ENCODE measurements at places on chromosomes 2 and 18. TPM values are rescaled to one million over a fixed set of nuclear protein-coding genes. Genes with fewer than 3 reads are reported as not detected.

- no peak for DNase-seq
Measured at GRCh38 chr2:32904751-32905150, 42.0 kb upstream of the LTBP1 start.

DNA sequence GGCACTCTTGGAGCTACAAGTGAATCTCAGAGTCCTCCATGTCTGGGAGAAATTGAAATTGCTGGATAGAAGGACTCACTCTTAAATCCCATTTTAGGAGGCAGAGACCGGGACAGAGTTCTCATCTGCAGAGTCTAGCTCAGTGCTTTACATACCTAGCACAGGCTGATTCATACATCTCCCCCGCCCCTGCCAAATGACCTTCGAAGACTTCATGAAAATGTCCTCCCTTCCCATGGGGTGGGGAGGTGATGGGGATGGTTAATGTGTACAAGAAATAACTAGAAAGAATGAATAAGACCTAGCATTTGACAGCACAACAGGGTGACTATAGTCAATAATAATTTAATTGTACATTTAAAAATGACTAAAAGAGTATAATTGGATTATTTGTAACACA is 8.2 kb upstream of the SERPINB5 start:
- no peak for DNase-seq

GRCh38 chr2:207041279-207041678 is 102.0 kb downstream of the CPO start:
- DNase-seq = no peak

GRCh38 chr2:187424146-187424545 is 23.9 kb downstream of the CALCRL start:
- DNase-seq = no peak

DNA sequence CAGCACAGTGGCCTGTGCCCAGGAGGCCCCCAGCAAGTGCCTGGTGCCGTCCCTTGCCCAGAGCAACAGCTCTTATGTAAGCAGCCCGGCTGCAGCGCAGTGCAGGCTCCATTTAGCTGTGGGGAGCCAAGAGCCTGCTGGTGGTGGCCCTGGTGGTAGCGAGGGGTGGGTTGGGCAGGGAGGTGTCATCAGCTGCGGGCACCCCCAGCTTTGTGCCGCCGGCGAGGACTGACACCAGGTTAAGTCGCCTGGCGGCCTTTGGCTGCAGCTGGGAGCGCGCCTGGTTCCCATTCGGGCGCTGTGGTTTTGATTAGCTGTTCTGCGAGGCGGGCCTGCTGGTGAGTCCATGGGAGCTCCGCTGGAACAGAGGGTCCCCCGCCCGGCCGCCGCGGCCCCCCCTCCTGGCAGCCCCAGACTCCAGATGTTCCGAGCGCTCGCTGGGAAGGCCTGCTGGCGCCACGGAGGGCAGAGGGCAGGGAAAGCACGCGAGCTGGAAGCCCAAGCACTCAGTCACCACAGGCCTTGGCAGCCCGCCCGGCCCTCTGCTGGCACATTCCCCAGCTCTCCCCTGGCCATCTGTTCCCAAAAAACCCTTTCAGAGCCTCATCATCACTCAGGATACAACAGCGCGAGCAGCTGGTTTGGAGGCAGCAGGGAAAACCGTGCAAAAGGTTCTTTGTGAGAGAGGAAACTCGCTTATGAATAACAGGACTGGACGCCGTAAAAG is 18.4 kb downstream of the ATOH8 start:
- DNase-seq = peak; percentile 99

DNA sequence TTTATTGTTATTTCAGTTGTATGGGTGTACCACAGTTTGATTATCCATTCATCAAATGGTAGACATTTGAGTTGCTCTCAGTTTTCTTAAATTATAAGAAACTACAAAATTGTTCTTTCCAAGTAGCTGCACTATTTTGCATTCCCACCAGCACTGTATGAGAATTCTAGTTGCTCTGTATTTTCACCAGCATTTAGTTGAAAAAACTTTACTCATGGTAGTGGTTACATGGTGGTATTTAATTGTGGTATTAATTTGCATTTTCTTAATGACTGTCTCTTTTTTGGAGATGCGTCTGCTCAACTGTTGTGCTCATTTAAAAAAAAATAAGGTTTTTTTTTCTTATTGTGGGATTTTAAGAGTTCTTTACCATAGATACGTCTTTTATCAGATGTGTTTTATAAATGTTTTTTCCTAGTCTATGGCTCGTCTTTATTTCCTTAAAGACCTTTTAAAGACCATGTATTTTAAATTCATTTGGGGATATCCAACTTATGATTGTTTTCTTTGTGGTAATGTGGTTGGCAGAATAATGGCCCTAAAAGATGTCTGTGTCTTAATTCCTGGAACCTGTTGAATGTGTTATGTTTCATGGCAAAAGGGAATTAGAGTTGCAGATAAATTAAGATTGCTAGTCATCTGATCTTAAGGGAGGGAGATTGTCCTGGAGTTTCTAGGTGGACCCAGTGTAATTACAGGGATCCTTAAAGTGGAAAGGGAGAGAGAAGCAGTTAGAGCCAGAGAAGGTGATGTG is 37.4 kb downstream of the UBE2F start:
- no peak for DNase-seq

DNA sequence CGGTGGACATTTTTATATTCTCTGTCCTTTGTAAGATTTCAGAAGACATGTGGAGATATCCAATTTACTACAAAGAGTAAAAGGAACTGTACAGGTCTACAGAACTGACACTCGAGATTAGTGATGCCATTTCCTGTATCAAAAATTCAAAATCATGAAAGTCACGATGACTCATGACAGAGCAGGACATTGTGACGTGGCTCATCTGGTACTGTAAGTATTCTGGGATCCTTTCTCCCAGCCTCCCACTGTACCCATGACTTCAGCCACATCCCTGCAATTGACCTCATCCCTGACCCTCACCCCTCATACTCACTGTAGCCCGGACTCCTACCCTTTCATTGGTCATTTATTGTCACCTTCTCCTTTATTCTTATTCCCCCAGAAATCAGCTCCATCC is 736.5 kb downstream of the EPHA4 start:
- DNase-seq = no peak

DNA sequence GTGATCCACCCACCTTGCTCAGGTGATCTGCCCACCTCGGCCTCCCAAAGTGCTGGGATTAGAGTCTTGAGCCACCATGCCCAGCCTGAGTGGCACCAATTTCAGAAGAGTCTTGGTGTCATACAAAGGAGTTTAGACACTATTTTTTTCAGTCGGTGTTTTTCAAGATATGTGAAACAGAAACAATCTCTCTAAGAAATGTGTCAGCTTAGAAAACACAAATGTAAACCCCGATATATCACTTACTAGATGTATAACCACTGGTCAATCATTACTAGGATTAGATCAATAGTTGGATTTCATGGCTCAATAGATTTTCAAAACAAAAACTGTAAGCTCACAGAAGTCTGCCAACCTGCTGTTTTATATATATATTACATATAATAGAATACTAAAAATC is 67.2 kb upstream of the FRZB start:
- no peak for DNase-seq

DNA sequence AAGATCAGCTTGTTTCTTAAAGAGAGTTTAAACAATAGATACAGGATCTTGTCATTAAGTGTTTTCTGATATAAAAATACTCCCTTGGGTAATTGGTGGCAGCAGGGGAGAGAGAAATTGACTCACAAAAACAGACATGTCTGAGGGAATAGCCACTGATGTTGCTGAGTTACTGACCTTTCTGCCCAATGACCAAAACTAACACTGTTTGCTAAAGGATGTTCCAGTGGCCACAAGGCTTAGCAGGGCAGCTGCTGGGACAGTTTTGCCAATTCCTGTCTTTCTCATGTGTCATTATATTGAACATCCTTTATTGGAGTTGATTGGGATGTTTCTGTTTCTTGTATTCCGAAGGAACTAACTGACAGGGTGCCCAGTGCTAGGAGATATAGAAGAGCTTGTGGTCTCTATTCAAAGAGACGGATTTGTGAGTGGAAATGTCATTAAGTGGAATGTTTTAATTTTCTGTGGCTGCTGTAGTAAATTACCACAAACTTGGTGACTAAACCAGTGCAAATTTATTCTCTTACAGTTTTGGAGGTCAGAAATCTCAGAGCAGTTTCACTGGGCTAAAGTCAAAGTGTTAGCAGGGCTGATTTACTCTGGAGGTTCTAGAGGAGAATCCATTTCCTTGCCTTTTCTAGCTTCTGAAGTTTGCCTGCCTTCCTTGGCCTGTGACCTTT is 124.8 kb upstream of the RMDN2 start:
- no peak for DNase-seq

- DNase-seq = no peak
Measured at GRCh38 chr2:68225119-68225632, 27.2 kb downstream of the PPP3R1 start.

CABYR gene
- not detected for total RNA-seq

MRO gene
- total RNA-seq = 12.0 TPM

ARHGAP25 gene
- 4.7 TPM for total RNA-seq

CNDP1 gene
- total RNA-seq = 66.3 TPM

PARD3B gene
- 9.3 TPM for total RNA-seq

CXCR1 gene
- total RNA-seq = 0.30 TPM

CASP10 gene
- total RNA-seq = 5.4 TPM

STK39 gene
- total RNA-seq = 0.50 TPM
